ENCODE measurements at places on chromosomes 7 and 10.

GRCh38 chr7:28400838-28401360, 11.4 kb upstream of the CREB5 start:
- no peak for DNase-seq

DNA sequence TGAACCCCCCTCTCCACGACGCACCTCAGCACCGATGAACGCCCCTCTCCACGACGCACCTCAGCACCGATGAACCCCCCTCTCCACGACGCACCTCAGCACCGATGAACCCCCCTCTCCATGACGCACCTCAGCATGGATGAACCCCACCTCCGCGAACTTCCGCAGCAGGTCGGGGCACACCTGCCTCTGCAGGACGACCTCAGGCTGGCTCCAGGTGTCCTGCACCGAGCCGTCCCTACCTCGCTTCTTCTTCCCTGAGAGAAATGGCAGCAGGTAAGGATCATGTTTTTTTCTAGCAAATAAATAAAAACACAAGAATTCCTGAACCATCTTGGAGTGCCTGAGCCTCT, 24.1 kb downstream of the CFAP46 start:
- no peak for DNase-seq

GRCh38 chr7:31493714-31494181, 20.1 kb upstream of the ITPRID1 start:
- DNase-seq = no peak

- no peak for DNase-seq
Observed at GRCh38 chr10:74816824-74817498, 9.4 kb upstream of the KAT6B start.

GRCh38 chr10:120406376-120406775, 50.7 kb upstream of the PLPP4 start:
- DNase-seq = peak; percentile 54

GRCh38 chr7:42959549-42959948, 27.4 kb downstream of the MRPL32 start:
- no peak for DNase-seq

- no peak for DNase-seq
Observed at GRCh38 chr7:95190515-95190914, 133.8 kb downstream of the PON1 start.
